Activated CD4-positive, alpha-beta T cell treated with anti-CD3 and anti-CD28 coated beads for 24 hours (primary cell): ENCODE measurements at places on chromosomes 4 and X.

- DNase-seq, result no peak
Observed at GRCh38 chrX:66015152-66015831, 24.6 kb downstream of the VSIG4 start.

GRCh38 chr4:8407316-8407715 is 33.2 kb downstream of the ACOX3 start:
- DNase-seq, result no peak

DNA sequence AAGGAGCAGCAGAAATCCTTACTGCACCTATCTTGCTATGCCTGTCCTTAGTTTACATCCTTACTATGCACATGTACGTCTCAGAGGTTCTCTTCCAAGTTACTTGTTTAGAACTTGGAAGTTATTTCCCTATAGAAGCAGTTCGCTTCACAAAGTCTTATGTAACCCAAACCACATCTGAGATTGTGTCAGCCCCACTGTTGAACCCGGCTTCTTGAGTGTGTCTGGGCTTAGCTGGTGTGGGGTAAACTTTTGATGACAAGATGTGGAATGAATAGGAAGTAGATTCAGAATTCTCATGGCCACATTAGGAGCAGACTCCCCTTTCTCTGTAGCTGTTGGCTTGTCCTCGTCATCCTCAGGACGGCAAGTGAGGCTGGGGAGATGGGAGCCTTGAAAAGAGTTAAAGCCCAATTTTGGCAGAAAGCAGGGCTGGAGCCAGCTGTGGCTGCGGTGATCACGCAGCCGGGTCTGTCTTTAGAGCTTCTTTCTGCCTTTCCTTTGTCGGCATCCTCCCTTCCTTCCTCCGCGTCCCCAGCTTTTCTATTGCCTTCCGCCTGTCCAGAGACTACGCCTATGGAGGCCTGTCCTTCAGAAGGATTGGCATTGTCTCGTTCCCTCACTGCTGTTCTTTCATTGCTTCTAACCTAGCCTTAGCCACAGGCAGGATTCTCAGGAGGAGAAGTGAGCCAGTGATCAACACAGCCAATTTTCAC is 23.0 kb upstream of the LIMCH1 start:
- DNase-seq, result no peak

- DNase-seq, result no peak
Observed at GRCh38 chrX:96445531-96446065, 239.0 kb upstream of the DIAPH2 start.

GRCh38 chr4:77125961-77126360 is 31.0 kb upstream of the CCNG2 start:
- no peak for DNase-seq

- DNase-seq, result no peak
Observed at GRCh38 chrX:154603438-154604430, 15.3 kb downstream of the CTAG1B start.

- no peak for DNase-seq
Observed at GRCh38 chrX:149456476-149457245, 48.4 kb downstream of the IDS start.

GRCh38 chr4:123259676-123260646 is 136.6 kb upstream of the SPRY1 start:
- DNase-seq, result no peak

DNA sequence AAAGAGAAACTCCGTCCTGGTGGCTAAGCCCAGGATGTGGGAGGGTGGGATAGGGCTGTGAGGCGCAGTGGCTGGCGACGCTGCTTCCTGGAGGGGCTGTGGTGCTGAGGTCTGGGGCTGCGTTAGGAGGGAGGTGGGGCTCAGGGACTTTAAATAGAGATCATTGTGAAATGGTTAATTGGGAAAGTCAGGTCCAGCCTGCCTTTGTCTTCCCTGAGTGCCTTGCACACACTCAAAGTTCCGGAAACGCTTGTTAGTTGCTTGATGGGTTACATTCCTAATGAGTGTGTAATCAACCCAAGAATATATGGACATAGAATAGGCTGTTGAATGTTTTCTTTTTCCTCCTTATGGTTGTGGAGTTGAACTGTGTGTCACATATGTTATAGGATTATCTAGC is 55.7 kb upstream of the CLDN34 start:
- DNase-seq, result no peak

DNA sequence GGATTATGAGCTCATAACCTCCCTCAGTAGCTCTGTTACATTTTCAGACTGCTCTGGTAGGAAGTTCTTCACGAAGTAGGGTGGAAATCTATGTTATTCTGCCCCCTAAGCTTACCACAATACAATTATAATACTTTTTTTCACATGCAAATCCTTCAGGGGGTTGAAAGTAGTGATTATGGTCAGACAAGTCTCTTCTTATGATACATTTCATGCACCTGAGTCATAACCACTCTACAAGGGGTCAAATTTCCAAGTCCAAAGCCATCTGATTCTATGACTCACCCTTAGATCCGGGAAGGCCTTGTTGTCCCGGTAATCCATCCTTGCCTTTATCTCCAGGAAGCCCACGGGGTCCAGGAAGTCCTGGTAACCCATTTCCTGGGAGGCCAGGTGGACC is 95.2 kb downstream of the ATG4A start:
- no peak for DNase-seq

GRCh38 chrX:646228-646495 is 15.6 kb downstream of the SHOX start:
- DNase-seq, result no peak

DNA sequence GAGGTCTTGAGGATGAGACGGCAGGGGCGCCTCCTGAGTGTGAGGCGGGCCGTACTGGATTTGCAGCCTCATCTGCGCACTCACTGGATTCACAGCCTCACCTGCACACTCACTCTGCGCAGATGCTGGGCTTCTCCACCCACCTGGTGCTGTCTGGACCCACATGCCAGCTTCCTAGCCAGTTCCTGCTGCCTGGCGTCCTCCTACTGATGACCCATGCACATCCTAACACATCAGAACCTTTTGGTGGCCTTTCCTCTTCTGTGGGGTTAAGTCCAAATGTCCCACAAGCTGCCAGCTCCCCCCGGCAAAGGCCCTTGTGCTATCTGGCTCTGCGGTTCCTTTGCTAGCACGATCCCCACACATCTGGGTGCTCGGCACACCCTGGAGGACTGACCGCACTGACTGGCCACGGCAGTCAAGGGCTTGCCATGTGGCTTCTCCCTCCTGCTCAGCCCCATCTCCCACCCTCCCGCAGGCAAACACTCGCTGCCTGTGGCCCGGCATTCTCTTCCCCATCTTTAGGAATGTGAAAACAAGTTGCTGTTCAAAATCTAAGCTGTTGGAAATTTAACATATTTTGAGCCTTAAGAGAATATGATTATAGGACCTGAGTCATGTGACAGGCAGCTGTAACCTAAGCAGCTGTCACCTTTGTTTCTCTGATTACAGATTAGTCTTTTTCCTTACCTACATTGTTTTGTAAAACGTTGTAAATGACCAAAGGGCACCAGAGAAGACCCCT is 39.4 kb upstream of the AFAP1 start:
- DNase-seq, result no peak

DNA sequence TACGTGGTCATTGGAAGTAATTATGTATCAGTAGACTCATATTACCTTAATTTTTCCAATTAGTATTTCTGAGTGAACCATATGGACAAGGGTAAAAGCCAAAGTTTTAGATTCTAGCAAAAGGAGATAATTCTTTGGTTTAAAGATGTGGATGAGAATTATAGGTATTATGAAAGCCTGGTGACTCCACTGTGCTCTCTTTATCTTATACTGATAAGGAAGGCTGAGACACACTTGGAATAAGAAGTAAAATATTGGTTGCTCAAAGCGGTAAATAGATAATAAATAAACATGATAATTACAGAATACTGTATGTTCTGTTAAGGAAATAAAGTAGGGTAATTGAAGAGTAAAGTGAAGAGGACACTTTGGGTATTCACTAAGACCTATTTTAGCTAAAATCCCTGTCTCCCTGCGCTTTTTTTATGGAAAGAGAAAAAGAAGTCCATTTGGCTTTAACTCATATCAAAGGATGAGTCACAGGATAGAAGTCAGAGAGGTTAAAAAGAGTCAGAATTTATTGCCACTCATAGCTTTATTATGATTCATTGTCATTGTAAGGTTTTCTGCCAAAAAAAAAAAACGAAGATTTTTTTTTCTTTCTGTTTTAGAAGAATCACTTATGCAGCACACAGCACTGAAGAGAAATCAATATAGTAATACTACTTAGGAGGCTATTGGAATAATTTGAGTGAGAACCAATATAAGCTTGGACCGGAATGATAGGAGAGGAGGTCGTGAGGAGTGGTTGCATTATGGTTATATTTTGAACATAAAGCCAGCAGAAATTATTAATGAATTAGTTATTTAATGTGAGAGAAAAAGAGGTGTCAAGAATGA is 2463.1 kb downstream of the ARAP2 start:
- DNase-seq, result no peak

DNA sequence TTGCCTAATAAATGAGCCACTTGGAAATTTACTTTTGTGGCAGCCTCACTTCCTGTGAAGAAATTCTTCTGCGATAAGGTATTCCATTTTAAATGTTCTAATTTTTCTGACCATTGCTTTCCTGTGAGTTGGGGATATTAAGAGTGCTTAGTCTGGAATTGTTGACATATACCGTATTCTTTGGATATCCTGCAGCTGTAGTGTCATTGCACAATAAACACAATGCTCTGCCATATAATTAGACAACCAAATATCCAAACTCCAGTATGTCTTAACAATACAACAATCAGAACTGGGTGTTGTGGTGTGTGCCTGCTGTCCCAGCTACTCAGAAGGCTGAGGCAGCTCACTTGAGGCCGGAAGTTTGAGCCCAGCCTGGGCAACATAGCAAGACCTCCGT is 99.4 kb downstream of the LUZP4 start:
- no peak for DNase-seq

DNA sequence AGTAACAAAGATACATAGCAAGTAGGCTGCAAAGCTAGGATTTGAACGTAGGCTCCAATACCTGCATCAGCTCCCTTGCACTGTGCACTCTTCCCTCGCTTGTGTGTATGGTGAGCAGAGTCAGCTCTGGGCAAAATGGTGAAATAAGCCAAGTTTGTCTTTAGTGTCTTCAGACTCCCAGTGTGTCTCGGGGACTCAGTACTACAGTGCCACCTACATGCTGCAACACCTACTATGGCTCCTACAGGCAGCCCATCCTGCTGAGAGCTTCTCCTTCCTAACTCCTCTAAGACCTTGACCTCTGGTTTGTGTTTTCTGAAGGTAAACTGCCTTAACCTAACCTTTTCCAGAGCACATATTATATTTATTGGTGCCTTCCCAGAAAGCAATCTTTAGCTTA is 42.5 kb downstream of the RTL9 start:
- DNase-seq, result no peak

- DNase-seq, result no peak
Observed at GRCh38 chr4:6420972-6421371, 51.4 kb downstream of the PPP2R2C start.

DNA sequence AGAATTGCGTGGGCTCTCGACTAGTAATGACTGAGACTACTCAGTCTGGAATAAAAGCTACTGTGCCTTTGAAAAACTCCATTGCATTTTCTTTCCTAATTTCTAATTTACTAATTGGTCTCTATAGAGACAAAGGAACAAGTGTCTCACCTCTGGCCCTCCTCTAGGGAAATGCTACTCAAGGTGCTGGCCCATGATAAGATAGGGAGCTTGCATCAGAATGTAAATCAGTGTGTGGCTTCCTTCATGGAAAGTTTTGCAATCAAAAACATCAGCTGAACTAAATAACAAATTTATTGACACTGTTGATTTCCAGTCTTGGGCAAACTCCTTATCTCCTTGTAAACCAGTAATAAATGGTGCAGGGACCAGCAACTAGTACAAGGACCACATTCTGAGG is 81.8 kb downstream of the SRPX start:
- DNase-seq, result no peak

- DNase-seq, result no peak
Observed at GRCh38 chr4:163493643-163494359, 689 bp upstream of the TMA16 start.

- DNase-seq, result no peak
Observed at GRCh38 chr4:47830265-47831025, 7.4 kb downstream of the CORIN start.

GRCh38 chr4:90603540-90603939 is 476.3 kb downstream of the CCSER1 start:
- no peak for DNase-seq

DNA sequence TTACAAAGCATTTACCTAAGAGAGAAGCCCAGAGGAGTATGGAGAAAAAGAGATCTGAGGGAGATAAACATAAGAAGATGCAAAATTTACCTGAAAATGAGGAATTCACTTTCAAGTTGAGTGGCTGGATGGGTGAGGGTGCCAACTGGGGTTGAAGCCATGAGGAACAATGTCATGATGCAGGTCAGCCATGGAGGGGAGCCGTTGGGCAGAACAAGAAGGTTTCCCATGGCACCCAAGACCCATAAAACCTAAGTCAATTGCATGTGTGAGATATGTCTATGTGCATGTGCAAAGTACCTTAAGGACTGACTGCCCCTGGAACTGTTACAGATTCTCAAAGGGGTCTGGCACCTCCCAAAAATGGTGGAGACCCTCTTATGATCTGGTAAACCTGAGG is 46.6 kb upstream of the PRRG1 start:
- no peak for DNase-seq

GRCh38 chr4:164550989-164551712 is 202.8 kb upstream of the SMIM31 start:
- DNase-seq, result no peak

DNA sequence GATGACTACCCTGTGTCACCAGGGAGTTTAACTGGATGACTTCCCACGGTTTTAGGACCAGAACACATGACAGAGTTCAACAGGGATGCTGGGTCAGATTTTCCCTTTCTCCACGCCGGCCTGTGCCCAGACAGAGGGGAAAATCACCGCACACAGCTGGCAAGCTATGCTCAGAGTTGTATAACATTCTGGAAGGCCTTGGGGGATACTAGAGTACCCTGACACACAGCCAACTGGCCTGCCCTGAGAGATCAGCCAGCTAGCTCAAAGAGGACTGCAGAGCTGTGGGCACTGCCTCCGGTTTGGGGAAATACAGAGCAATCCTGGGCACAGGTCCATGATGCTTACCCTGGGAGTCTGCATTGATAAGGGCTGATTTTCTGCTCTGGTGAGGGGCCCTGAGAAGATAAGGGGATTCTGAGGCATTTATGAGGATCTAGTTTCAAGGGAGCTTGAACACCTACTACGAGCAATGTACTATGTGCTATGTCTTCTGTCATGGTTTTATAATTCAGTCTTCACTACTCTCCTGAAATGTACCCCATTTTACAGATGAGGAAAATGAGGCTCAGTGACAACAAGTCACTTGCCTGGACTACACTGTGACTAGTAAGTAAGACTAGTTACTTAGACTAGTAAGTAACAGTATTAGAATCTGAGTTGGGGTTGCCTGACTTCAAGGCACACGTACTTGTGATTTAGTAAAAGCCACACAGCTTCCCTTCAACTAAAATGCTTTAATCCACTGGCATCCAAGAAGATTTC is 14.7 kb downstream of the C4orf54 start:
- DNase-seq, result no peak

- DNase-seq, result no peak
Observed at GRCh38 chrX:153407736-153408135, 3.5 kb upstream of the ZFP92 start.

DNA sequence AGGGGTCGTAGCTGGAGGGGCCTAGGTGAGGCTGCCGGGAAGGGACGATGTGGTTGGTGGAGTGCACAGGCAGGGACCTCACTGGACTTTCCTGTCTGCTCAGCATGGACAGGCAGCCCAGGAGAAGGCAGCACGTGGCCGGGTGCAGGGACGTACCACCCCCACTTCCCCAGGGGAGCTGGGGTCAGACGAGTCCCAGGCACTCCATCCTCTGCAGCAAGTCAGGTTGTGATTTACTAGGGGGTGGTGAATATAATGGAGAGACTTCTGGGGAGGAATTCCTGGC is 1.5 kb upstream of the CTBP1 start:
- DNase-seq, result no peak

- no peak for DNase-seq
Observed at GRCh38 chrX:48461830-48462229, 8.2 kb downstream of the SLC38A5 start.
